Posterior cingulate gyrus (tissue), 11 donors: ENCODE measurements at places on chromosomes 5 and 9.

- no peak for DNase-seq
Measured at GRCh38 chr9:106859957-106860720, 2.8 kb upstream of the ZNF462 start.

- DNase-seq = no peak
Measured at GRCh38 chr5:114977979-114978573, 191.6 kb downstream of the TRIM36 start.

DNA sequence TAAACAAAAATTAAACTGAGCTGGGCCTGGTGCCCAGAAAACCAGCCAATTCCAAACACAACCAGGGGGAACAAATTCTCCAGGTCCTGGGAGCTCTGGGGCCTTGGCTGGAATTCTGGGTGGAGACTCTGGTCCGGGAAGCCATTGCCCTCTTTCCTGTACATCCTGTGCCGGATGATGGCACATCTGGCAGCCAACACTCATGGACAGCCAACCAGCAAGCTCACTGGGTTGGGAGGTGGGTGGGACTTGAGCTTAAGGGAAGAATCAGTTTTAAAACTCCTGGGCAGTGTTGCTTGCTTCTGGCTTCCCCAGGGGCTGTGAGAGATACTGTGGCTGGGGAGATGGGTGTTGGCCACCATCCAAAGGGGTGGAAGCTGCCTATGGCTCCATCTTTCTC, 56.1 kb downstream of the PCDH1 start:
- no peak for DNase-seq

- DNase-seq = no peak
Measured at GRCh38 chr5:181118369-181118768, 12.6 kb downstream of the OR2V1 start.

DNA sequence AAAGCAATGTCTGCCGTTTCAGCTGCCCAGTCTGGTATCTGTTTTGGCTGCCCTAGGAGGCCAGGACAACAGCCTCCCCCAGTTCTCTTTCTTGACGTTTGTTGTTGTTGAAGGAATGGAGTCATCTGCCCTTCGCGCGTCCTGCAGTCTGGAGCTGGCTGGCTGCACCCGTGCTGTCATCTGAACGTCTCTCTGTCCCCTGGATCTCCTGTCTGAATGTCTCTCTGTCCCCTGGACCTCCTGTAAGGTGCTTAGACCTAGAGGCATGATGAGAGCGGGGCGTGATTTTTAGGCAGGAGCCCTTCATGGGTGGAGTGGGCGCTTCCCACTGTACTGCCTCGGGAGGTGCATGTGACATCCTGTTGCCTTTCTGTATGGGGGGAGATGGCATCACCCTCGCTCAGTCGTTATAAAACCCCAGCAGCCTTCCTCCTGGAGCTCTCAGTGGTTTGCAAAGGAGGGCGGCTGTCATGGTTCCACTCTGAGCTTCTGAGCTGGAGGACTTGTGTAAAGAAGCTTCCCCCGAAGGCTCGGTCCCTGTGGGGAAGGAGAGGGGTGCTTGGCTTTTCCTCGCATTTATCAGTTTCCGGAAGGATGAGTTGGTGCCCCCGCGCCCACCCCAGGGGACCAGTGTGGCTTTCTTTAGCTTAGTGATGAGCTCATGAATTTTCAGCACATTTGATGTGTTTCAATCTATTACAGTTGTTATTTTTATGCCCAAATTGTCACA, 49.8 kb upstream of the OLFM1 start:
- no peak for DNase-seq

DNA sequence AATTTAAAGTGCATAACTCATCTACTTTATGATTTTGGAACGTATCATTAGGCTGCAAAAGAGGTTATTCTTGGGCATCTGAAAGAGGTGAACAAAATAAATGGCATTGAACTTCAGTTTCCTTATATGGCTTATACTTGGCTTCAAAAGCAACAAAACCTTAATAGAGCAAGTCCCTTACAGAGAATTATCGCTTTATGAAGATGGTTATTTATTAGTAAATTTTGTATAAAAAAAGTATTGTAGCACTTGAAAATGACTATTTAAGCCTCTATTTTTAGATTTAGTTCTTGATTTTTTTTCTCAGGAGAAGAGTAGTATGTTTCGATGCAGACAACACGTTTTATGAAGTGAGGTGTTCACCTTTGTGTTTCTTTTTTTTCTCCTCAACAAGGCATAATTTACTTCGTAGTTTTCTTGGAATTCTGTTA, 2.0 kb downstream of the ERBIN start:
- no peak for DNase-seq

DNA sequence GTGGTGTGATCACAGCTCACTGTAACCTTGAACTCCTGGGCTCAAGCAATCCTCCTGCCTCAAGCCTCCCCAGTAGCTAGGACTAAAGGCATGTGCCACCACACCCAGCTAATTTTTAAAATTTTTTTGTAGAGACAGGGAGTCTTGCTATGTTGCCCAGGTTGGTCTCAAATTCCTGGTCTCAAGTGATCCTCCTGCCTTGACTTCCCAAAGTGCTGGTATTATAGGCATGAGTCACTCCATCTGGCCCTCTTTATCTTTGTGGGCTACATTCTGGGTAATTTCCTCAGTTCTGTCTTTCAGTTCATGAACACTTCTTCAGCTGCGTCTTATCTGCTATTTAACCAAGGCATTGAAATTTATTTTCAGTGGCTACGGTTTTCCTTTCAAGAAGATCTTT, 196.6 kb upstream of the IER5L start:
- DNase-seq = no peak

DNA sequence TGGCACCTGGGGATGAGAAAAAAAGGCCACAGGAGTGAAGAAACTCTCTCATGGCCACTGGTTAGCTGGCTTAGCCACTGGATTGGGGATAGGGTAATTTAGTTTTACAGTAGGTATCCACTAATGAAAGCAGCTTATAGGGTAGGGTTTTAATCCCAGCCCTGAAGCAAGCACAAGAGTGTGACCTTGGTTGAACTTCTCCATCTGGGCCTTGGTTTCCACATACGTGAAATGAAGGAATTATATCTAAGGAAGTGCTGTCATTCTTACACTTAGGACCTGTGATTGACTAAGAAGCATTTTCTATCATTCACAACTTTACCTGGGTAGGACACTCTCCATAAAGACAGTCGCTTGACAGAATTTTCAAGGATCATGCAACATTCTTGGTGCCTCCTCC, 49.6 kb downstream of the FAT2 start:
- no peak for DNase-seq

- no peak for DNase-seq
Measured at GRCh38 chr9:32172256-32172655, 212.2 kb upstream of the ACO1 start.

- no peak for DNase-seq
Measured at GRCh38 chr5:176637556-176637955, 7.1 kb downstream of the EIF4E1B start.

DNA sequence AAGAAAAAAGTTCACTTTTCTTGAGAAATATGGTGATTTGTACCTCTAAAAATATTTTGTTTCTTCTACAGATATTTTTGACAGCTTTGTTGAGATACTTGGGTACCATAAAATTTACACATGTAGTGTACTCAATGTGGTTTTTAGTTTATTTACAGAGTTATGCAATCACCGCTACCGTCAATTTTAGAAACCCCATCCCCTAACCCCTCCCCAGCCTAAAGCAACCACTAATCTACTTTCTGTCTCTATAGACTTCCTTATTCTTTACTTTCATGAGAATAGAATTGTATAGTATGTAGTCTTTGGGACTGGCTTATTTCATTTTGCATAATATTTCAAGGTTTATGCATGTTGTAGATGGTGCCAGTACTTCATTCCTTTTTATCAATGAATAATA, 45.0 kb upstream of the TDRD7 start:
- DNase-seq = no peak

DNA sequence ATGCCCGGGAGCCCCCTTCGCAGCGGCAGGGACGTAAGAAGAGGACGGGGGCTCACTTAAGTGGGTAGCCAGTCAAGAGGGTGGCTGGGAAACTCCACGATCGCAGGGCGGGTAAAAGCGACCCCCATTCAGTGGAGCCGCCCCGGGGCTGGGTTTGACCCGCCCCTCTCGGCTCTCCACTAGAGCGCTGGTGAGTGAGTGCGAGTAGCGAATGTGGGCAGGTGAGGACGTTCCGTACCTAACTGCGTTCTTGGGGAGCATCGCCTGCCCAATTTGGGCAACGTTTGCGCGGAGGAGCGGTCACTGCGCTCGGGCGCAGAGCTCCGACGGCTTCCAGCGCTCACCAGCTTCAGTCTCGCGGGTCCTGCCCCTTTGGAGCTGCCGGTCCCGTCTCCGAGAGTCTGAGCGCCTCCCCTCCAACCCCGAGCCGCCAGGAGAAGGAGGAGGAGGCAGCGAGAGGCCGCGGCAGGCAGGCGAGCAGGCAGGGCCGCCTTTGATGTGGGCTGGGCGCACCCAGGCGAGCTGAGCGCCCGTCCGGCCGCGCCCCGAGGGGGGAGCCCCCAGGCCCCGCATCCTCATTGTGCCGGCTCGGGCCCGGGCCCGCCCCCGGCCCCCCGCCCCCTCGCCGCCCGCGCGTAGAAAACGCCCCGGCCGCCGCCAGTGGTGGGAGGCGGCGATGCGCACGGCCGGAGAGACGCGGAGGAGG, at the start of gene FGF18:
Gene FGF18, plus strand, starts transcription at position 666 of the 706 bp plus-strand sequence. CDS start 553 bp downstream, outside the sequence.
- peak; percentile 80 for DNase-seq

DNA sequence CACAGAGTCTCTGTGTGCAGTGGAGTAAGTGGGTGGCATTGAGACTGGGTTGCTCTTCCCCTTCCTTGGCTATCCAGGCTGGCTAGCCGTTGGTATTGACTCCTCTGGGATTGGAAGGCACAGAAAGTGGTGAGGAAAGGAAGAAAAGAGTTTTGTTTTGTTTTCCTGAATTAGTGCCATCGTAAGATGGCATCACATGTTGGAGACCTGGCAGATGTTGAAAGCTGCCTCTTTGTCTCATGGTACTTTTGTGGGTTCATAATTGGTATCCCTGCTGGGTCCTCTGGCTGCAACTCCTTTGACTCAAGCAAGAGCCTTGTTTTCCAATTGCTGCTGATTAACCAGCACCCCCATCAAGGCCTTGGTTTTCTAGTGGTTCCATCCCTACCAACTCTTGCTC, 293.8 kb downstream of the PDE4D start:
- DNase-seq = no peak

GRCh38 chr9:109086221-109086620, 33.5 kb downstream of the TMEM245 start:
- DNase-seq = no peak

GRCh38 chr9:6302417-6302816, 25.8 kb upstream of the TPD52L3 start:
- no peak for DNase-seq

- no peak for DNase-seq
Measured at GRCh38 chr5:148986636-148987035, 76.2 kb downstream of the SH3TC2 start.

DNA sequence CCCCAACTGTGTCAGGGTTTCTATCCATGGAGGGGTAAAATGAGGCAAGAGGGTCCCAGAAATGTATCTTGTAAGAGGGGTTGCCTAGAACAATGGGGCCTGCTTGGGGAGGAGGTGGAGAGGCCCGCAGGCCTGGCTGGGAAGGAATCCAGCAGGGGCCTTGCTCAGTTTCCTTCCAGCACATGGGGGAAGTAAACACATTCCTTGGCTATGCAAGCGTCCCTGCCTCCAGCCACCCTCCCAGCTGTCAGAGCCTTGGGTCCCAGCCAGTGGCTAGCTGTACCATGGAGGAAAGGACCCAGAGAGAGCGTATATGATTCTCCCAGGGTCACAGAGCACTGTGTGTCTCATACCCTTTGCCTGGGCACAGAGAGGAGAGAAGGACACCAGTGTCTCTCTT, 71.1 kb upstream of the IL17B start:
- no peak for DNase-seq

DNA sequence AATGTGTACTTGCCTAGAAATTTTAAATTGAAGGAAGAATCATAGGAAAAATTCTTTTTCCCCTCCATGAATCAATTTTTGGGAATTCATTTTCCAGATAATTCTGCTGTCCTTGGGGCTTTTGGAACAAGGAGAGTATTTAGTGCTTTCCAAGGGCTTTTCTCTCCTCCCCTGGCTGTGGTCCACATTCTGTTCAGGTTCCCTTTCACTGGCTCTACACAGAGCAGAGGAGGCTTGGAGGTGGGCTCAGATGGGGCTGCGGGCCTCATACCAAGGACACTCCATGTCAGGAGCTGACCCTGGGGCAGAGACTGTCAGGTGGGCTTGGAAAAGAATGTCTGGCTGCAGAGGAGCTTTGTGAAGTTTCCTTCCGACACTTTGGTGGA, 128.1 kb downstream of the GADD45G start:
- no peak for DNase-seq

DNA sequence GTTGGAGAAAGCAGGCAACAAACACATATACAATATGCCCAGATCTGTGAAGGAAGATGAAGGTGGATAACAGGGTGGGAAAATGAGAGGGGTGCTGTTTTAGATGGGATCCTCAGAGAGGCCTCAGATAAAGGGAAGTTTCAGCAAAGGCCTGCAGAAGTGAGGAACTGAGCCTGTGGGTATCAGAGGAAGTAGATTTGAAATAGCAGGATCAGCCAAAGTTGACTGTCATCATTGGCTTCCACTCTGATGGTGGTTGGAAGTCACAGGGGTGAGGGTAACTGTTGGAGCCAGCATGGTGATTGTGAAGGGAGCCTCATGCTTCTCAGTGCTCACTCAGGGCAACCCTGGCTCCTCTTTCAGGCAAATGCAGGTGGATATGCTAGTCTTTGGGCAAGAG, 607.2 kb upstream of the CLINT1 start:
- no peak for DNase-seq

DNA sequence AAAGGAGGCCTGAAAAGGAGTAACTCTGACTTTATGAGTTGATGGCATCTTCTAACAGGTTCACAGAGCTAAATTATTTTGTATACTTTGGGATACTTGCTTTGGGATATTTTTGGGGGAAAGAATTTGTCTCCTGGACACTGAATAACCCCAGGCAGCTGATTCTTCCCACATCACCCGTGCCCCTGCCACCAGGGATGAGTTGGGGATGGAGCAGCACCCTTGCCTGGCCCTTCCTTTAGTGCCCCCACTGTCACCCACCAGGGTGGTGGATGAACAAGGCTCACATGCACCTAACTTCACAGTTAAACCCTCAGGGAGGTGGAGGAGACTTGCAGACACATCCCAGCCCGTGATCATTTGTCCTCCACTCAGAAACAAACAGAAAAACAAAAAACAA, 2.3 kb upstream of the ADAMTS2 start:
- DNase-seq = no peak

DNA sequence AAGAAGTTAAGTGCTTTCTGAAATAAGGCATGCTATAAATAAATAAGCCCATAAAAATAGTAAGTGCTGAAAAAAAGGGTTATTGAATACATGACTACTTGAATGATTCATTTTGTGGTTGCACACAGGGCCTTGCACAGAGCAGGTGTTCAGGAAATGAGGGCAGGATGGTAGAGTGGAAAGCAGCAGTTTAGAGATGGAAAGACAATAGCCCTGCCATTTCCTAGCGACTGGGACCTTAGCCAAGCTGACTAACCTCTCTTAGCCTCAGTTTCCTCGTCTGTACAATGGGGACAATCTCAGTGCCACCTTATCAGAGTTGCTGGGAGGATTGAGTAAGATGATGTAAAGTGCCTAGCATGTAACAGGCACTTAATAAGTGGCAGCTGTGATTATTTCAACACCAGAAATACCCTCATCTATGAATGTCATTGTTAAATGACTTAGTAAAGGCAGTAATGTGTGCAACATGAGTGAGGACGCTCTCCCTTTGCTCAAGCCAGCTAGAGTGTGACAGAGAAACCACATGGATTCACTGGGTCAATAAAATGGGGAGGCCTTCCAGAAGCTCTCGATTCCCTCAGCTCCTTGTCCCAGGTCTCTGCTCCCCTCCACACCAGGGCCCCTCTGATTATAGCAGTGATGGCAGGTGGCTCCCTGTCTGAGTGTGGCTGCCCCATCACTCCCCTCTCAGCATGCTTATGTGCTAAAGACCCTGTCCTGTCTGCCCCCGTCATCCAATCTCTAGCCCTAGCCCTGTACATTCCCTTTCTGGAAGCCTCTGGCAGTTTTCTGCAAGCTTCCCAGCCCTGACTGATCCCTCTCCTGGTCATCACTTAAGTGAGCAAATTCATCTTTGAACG, 16.0 kb upstream of the PHF19 start:
- DNase-seq = no peak
